ENCODE measurements at places on chromosomes 4 and X.

GRCh38 chr4:185276036-185276435 is 66.6 kb downstream of the SNX25 start:
- no peak for DNase-seq

- no peak for DNase-seq
Measured at GRCh38 chr4:140995058-140995457, 138.2 kb downstream of the RNF150 start.

DNA sequence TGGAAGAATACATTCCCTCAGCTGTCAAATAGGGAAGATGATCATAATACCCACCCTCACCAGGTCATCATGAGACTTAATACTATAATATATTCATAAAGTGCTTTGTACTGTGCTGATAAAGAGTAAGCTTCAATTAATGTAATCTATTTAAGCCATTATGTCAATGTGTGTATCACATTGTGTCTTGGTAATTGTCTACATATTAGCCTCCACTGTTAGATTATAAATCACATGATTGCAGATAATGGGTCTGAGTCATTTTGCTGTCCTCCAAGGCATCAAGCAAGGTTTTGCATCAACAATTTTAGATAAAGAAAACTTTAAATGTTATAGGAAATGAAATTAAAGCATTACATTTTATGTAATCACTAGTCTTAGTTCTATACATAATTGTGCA is 45.2 kb upstream of the CEP135 start:
- no peak for DNase-seq

GRCh38 chrX:22081475-22082092 is 49.5 kb downstream of the PHEX start:
- no peak for DNase-seq

DNA sequence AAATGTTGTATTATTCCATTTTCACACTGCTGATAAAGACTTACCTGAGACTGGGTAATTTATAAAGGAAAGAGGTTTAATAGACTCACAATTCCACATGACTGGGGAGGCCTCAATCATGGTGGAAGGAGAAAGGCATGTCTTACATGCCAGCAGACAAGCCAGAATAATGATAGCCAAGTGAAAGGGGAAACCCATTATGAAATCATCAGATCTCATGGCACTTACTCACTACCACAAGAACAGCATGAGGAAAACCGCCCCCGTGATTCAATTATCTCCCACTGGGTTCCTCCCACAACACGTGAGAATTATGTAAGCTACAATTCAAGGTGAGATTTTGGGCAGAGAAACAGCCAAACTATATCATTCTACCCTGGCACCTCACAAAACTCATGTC is 2535.1 kb downstream of the ARAP2 start:
- no peak for DNase-seq
